ENCODE measurements at places on chromosomes 7 and 10. TPM values are rescaled to one million over a fixed set of nuclear protein-coding genes. Genes with fewer than 3 reads are reported as not detected.
A peak's percentile ranks its signal among the peaks of the same experiment; 100 is the strongest.

DNA sequence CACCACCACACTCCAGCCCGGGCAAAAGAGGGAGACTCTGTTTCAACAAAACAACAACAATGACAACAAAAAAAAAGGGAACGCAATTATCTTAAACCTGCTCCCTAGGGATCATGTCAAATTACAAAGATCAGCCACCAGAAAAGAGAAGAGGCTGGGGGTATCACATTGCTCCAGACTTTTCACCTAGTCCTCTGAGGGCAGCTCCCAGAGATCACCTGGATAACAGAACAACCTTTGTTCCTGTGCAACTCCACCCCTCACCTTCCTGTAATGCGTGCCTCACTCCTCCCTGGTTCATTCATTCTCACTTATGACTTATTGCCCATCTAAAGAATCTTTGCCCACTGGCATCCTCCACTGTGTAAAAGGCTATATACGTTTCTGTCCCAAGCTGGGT, 31.8 kb downstream of the SVOPL start:
- no peak overlapping the region for H3K27ac ChIP-seq
- H3K4me1 ChIP-seq, result peaks cover 2% of the 10 kb centered on the region
- peaks cover 11% of the 10 kb centered on the region for H3K27me3 ChIP-seq
- H3K4me3 ChIP-seq, result no peak overlapping the region
- DNase-seq, result no peak

- DNase-seq, result peak; percentile 76
- H3K27me3 ChIP-seq, result no peaks in the 10 kb centered on the region
- H3K4me1 ChIP-seq, result no peaks in the 10 kb centered on the region
- H3K36me3 ChIP-seq, result no peaks in the 10 kb centered on the region
Observed at GRCh38 chr10:89414879-89415821, 782 bp downstream of the IFIT5 start.

- H3K4me1 ChIP-seq, result no peaks in the 10 kb centered on the region
- no peak for DNase-seq
- H3K27ac ChIP-seq, result no peak overlapping the region
- H3K27me3 ChIP-seq, result no peaks in the 10 kb centered on the region
Observed at GRCh38 chr10:90937645-90938258, 16.9 kb upstream of the ANKRD1 start.

GRCh38 chr7:22622116-22622785, 104.7 kb upstream of the IL6 start:
- H3K27me3 ChIP-seq, result no peaks in the 10 kb centered on the region
- no peak for DNase-seq
- H3K36me3 ChIP-seq, result no peaks in the 10 kb centered on the region

DNA sequence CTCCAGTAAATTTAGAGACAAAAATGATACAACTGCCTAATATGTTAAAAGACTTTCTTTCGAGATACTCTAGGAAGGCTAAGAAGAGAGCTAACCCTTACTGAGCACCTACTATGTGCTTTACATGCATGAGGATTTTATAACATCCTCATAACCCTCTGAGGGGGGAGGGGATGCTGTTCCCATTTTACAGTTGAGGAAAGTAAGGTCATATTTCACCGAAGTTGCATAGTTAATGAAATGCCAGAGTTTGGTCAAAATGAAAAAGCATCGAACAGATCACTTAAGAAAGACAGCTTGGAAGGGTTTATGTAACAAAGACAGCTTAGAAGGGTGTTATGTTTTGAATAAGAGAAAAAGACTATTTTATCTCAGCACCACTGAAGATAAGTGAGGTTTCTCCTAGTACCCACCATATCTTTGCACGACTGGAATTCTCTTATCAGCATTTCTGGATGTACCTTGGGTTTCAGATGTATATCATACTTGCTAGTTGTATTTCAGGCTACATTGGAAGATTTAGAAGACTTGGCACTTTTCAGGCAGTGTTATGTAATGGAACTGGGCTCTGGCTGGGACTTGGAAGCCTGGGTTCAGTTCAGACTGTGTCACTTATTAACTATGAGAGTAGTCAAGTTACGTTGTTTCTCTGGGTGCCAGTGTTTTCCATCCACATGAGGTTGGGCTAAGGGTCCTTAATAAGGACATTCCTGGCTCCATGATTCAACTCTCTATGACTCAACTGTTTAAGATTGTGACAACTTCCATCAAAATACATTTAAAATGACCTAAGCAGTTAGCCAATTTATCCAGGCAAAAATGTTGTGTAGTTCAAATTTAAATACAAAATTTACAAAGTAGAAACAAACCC, 6.0 kb downstream of the RHOBTB1 start:
- DNase-seq, result no peak
- peak overlapping the region; percentile 97 for H3K27ac ChIP-seq
- no peak overlapping the region for H3K4me3 ChIP-seq
- H3K36me3 ChIP-seq, result no peaks in the 10 kb centered on the region
- H3K27me3 ChIP-seq, result no peaks in the 10 kb centered on the region
- H3K4me1 ChIP-seq, result peaks cover 65% of the 10 kb centered on the region

DNA sequence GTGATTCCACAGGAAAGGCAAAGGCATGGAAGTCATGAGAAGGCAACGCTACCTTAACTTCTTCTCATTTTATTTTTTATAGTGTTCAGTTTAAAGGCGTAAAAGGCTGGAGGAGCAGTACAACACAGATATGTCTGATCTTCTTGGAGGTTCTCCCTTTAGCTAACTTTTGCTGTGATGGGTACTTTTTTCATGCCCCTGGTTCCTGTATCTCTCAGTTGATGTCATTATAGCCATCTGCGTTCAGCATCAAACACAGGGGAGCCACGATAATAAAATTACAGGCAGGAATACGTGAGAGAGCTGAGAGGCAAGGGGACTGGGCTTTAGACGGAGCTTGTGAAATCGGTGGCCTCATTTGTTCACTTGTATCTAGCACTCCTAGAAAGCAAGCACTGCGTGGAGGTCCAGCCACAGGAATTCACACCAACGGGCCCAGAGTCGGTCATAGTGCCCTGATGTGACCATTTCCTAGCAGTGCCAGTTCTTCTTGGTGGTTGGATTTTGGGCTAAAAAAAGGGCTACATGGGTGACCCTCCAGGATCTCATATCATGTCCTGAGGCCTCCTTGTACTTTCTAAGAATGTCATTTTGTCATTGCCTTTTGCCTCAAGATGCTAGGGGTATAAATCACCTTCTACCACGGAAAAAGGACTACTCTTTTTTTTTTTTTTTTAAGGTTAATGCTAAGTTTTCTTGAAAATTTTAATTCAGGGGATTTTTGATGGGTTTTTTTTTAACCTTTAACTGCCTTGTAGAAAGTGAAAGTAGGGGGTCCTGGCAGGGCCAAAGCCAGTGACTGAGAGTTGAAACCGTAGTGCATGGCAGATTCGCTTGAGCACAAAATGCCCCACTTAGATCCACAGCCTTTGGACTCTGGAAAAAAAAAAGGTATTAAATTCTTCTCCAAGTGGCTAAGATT, 191.5 kb downstream of the CELF2 start:
- H3K36me3 ChIP-seq, result no peaks in the 10 kb centered on the region
- no peak for DNase-seq
- peaks cover 8% of the 10 kb centered on the region for H3K4me1 ChIP-seq
- H3K27me3 ChIP-seq, result no peaks in the 10 kb centered on the region
- no peak overlapping the region for H3K27ac ChIP-seq

- H3K36me3 ChIP-seq, result no peaks in the 10 kb centered on the region
- no peaks in the 10 kb centered on the region for H3K4me1 ChIP-seq
- DNase-seq, result no peak
- H3K4me3 ChIP-seq, result no peak overlapping the region
Observed at GRCh38 chr10:124494046-124494807, 32.6 kb downstream of the LHPP start.

GRCh38 chr10:75613685-75614504, 182.5 kb downstream of the LRMDA start:
- no peak for DNase-seq
- H3K4me3 ChIP-seq, result no peak overlapping the region
- H3K36me3 ChIP-seq, result no peaks in the 10 kb centered on the region
- H3K4me1 ChIP-seq, result peaks cover 13% of the 10 kb centered on the region

DNA sequence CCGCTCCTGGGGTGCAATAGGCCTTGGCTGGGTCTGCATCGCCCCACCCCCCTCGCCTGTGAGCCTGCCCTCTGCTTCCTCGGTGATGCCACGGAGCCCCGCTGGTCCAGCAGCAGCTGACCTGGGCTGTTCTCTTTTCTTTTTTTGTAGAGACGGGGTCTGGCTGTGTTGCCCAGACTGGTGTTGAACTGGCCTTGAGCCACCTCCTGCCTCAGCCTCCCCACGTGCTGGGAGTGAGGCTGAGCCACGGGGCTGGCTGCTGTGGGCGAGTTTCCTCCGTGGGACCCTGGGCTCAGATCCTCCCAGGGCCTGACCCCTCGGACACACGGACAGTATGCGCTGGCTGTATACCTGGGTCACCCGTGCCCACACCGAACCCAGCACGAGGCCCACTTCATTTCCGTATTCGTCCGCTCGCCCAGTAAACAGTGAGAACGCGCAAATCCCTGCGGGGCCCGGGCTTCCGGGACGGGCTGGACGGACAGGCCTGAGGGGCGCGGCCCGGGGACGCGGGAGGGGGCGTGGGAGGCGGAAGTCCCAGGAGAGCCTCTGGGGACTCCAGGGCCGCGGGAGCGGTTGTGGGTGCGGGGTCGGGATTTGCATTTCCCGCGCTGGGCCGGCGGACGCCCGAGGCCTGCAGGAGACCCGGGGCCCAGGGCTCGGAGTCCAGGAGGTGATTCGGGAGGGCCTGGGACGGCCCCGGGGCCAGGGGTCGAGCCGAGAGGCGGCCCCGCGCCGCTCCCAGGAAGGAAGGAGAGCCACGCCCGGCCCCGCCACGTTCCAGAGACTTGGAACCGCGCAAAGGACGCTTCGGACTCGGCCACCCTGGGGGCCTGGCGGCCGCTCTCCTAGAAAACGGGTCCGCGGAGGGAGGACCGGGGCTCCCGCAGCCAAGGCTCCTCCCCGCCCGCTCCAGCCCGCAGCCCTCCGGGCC, 57.7 kb upstream of the DNAJB6 start:
- peak overlapping the region; percentile 54 for H3K4me3 ChIP-seq
- no peaks in the 10 kb centered on the region for H3K4me1 ChIP-seq
- peak; percentile 78 for DNase-seq
- no peaks in the 10 kb centered on the region for H3K36me3 ChIP-seq

GRCh38 chr10:11647676-11648075, 36.2 kb upstream of the USP6NL start:
- no peak for DNase-seq
- no peak overlapping the region for H3K27ac ChIP-seq
- no peak overlapping the region for H3K4me3 ChIP-seq
- H3K36me3 ChIP-seq, result no peaks in the 10 kb centered on the region
- H3K4me1 ChIP-seq, result no peaks in the 10 kb centered on the region

DNA sequence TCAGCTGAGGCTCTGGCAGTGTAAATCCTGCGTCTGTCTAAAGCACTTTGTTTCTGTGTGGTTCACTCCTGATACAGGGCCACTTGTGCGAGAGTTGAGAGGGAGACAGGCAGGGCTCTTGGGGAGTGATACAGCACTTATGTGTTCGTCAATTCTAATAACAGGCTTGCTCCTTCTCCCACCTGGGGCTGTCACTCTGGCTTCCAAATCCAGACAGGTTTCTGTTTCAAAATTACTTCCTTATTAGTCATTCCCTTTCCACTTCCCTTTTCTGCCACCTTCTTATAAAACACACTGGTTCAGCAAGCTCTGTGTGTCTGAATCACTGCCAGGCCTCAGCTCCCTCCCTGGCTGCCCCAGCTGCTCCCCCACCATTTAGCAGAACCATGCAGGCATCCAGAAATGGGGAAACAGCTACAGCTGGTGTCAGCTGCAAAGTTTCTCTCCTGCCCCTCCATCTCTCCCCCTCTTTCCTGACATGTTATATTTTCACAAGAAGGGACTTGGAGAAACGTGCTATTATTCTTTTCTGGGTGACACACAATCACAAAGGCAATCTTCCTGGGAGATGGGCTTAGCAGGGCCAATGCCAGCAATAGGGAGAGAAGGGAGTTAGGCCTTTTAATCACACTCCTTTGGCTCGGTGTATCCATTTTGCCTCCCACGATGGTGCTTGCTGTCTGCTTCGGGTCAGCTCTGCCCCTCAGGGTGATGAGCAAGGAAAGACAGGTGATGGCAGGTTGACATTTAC, 58.4 kb upstream of the ZNRF2 start:
- H3K36me3 ChIP-seq, result no peaks in the 10 kb centered on the region
- H3K4me3 ChIP-seq, result no peak overlapping the region
- peak overlapping the region; percentile 72 for H3K27ac ChIP-seq
- DNase-seq, result peak; percentile 83
- no peaks in the 10 kb centered on the region for H3K27me3 ChIP-seq
- peaks cover 15% of the 10 kb centered on the region for H3K4me1 ChIP-seq

GRCh38 chr7:101154693-101155102, 422 bp downstream of the AP1S1 start:
- no peak for DNase-seq
- H3K27me3 ChIP-seq, result no peaks in the 10 kb centered on the region
- peaks cover 6% of the 10 kb centered on the region for H3K36me3 ChIP-seq
- no peak overlapping the region for H3K27ac ChIP-seq

GRCh38 chr7:24290004-24290641, 6.1 kb downstream of the NPY start:
- H3K36me3 ChIP-seq, result no peaks in the 10 kb centered on the region
- no peak overlapping the region for H3K4me3 ChIP-seq
- no peak for DNase-seq
- peaks cover 7% of the 10 kb centered on the region for H3K27me3 ChIP-seq

- H3K4me3 ChIP-seq, result no peak overlapping the region
- no peaks in the 10 kb centered on the region for H3K27me3 ChIP-seq
- no peak overlapping the region for H3K27ac ChIP-seq
- H3K4me1 ChIP-seq, result no peaks in the 10 kb centered on the region
- no peaks in the 10 kb centered on the region for H3K36me3 ChIP-seq
- no peak for DNase-seq
Observed at GRCh38 chr7:28480595-28480994, 68.3 kb downstream of the CREB5 start.

- peak overlapping the region; percentile 15 for H3K27ac ChIP-seq
- no peaks in the 10 kb centered on the region for H3K27me3 ChIP-seq
- DNase-seq, result no peak
Observed at GRCh38 chr7:36186359-36187121, 33.5 kb downstream of the EEPD1 start.

- no peak overlapping the region for H3K4me3 ChIP-seq
- no peak overlapping the region for H3K27ac ChIP-seq
- DNase-seq, result no peak
- H3K27me3 ChIP-seq, result no peaks in the 10 kb centered on the region
Observed at GRCh38 chr7:131454498-131454897, 101.9 kb downstream of the PODXL start.

GRCh38 chr10:129962872-129963640, 1.0 kb downstream of the EBF3 start:
- no peaks in the 10 kb centered on the region for H3K36me3 ChIP-seq
- H3K4me3 ChIP-seq, result peak overlapping the region; percentile 29
- H3K27ac ChIP-seq, result peak overlapping the region; percentile 78
- peak; percentile 65 for DNase-seq
- H3K27me3 ChIP-seq, result peaks cover 98% of the 10 kb centered on the region

IFIT1B gene
- not detected for total RNA-seq

EPO gene
- not detected for total RNA-seq

WNT8B gene
- not detected for total RNA-seq

FBH1 gene
- total RNA-seq, result 81.0 TPM

TFEC gene
- 9.1 TPM for total RNA-seq

WDR86 gene
- total RNA-seq, result 15.3 TPM

NUTM2E gene
- total RNA-seq, result not detected

AUTS2 gene
- total RNA-seq, result 55.7 TPM
